ENCODE measurements at places on chromosomes 4 and X. TPM values are rescaled to one million over a fixed set of nuclear protein-coding genes. Genes with fewer than 3 reads are reported as not detected.

DNA sequence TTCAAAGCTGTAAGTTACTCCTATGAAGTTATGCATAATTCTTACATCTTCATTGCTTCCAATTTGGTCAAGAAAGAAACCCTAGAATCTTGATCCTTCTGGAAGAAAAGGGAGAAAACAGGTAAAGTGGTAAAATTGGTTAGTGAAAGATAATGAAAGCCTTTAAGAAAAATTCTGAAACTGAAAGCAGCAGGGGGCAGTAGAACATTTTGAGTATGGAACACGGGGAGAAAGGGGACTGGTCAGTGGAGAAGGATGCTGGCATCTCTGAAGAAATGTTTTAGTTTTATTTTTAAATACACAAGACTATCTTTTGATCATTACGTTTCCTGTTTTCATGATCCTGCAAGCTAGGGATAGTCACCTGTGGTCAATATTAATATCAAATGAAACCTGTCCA, 54.3 kb downstream of the SLIT2 start:
- DNase-seq = peak; percentile 83

GRCh38 chr4:41728573-41728913, 20.0 kb downstream of the PHOX2B start:
- no peak for DNase-seq

DNA sequence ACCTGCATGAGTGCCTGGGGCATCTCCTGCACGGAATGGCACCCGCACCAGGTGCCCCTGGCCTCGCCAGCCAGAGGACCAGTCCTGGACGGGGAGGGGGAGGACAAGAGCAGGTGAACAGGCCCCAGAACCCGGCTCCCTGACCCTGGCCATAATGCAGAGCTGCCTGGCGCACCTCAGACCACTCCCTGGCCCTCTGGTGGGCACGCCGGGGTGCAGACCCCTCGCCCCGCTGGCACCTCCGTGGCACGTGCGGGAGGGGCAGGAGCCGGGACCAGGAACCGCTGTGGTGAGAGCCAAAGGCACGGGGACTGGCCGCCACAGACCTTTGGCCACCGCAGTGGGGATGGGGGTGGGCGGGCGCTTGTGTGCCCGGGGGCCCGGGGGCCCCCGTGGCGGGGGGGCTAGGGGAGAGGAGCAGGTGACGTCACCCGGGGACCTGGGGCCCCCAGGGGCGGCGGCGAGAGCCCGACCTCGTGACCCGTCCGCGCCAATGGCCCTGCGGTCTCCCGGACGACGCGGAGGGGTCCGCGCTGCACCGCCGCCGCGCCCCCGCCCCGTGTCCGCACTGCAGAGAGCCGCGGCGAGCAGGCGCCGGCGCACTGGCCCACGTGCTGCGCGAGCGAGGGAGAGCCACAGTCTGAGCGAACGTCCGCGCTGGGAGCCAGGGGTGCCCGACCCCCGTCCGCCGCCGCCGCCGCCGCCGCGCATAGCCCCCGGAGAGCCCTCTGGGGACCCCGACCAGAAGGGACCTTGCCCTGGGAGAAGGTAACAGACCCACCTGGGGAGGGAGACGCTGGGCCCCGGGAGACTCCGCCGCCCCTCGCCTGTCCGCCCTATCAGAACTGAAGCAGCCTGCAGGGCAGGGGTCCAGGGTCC, at the start of gene PNMA3:
TSS of gene PNMA3 (plus strand) at position 600 of the 879 bp plus-strand sequence. CDS start 586 bp downstream, outside the sequence.
- no peak for DNase-seq

GRCh38 chrX:68930542-68931317, 101.9 kb downstream of the EFNB1 start:
- DNase-seq = no peak

DNA sequence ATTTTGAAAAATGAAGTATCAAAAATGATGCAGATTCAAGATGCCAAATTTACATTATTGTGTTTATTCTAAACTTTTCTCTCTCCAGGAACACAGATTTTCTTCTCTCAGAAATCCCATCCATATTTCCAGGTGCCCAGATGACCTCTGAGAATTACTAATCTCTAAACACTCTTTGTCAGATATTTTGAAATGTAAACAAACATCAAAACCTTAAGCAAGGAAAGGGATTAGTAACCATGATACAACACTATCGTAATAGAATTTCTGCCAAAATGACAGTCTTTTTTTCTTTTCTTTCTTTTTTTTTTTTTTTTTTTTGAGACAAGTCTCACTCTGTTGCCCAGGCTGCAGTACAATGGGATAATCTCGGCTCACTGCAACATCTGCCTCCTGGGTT, 76.7 kb downstream of the PDS5A start:
- no peak for DNase-seq

- no peak for DNase-seq
These were observed 30.1 kb downstream of the NSG1 start for GRCh38 chr4:4416981-4417380.

DNA sequence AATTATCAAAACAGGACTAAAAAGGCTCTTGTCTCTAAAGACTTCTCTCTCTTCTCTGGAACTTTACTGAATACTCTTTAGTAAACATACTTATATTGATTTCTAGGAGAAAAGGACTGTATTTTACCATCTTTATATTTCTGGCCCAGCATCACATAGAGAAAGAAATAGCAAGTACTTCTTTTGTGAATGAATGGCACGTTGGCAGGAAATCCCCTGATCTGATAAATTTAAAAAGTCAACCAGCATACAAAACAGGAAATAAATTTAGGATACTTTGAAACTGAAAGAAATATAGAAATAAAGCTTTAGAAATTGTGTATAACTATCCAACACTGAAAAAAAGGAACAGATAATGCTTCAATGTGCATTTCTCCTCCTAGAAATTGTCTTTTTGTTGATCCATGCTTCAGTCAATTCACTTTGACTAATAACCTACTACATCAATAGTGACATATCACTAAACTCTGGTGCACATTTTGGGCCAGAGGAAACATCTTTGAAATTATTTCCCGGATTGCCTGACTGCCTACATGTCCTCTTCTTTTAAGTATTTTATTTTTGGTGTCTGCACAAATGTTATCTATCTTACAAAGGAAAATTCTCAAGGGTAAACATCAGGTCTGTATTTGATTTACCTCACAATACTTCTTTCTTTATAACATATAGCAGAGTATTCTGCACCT, 183.5 kb upstream of the FSTL5 start:
- DNase-seq = no peak

DNA sequence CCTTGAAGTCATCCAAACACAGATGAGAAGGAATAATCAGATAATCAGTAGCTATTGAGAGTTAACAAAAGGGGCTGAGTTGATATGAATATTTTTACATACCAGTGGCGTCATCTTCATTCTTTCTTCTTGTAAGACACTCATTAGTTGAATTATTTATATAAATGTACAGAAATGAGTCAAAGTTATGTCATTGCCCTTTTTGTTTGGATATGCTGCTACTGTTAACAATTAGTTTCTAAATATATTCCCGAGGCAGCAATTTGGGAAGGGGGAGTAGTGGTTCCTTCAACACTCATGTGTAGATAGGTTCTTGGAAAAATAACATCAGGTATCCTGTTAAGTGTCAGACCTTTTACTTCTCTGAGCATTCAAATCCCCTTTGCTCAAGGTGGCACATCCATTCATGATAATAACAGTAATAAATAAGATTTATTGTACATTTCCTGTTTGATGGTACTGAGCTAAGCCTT, 436.6 kb downstream of the SPRY1 start:
- no peak for DNase-seq

MGARP gene
- total RNA-seq = 56.9 TPM

RHOXF2B gene
- not detected for total RNA-seq

Measured in fibroblast of the aortic adventitia (primary cell).